ENCODE measurements at places on chromosomes 6 and 20.

DNA sequence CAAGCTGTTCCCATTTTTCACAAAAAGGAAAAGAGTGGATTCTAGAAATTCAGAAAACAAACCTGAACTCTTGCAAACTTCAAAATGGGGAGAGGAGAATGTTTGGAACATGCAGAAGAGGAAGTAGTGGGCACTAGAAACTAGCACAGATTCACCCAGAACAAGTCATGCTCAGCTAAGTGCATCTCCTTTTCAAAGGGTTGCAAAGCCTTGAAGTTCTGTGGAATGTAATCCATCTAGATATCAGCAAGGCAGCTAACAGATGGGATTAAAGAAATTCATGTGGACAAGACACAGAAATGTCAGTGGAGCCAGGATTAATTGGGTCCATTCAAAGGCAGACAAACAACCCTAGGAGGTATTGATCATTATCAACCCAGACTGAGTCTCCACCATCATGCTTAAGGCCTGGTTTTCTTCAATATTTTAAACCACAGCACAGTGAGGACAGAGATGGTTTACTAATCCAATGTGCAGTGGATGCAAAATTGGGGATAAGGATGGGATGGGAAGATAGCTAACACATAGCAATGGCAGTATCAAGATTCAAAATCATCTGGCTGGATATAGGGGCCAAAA lies 31.3 kb downstream of the KCNK5 start:
- DNase-seq = no peak

DNA sequence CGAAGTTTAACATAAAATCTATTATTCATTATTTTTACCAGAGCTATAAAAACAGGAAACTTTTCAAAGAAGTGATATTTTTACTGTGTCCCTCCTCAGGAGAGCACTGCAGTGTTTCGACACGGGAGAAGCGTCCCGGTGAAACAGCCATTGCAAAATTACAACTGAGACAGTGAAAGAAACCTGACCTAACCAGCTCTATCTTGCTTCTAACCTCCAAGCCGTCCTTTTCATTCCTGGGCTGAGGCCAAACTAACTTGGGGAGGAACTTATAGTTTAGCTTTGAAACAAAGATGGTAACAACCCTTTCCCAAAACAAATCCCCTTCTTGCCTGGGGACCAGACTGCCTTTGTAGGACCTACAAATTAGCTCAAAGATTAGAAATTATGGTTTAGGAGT lies 79.2 kb downstream of the WDR27 start:
- peak; percentile 77 for DNase-seq

DNA sequence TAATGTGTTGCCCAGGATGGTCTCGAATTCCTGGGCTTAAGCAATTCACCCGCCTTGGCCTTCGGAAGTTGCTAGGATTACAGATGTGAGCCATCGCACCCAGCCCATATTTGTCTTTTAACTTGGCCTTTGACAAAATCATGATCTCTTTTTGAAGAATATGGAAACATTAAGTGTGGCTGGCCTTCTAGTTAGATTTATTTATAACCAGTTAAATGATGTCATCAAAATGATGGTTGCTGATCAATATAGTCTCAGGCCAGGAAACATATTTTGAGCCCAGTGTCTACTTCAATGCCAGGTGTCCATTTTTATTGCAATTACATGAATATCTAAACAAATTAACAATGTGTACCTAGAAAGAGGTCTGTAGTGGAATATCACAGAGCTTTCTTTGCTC lies 69.4 kb downstream of the TMEM200A start:
- DNase-seq = no peak

- peak; percentile 93 for DNase-seq
Measured at GRCh38 chr6:150336299-150336698, 32.5 kb upstream of the IYD start.

GRCh38 chr20:39563349-39563748 lies 601.2 kb downstream of the DHX35 start:
- no peak for DNase-seq

- peak; percentile 82 for DNase-seq
Measured at GRCh38 chr20:23349338-23350195, 1.0 kb upstream of the NXT1 start.

GRCh38 chr20:41776421-41776820 lies 158.2 kb upstream of the CHD6 start:
- no peak for DNase-seq
